ENCODE measurements at places on chromosomes 7 and 10.

GRCh38 chr7:92402920-92403759 is 44.1 kb upstream of the GATAD1 start:
- no peak for DNase-seq

- no peak for DNase-seq
Observed at GRCh38 chr10:30701451-30702173, 72.1 kb upstream of the LYZL2 start.

- DNase-seq: no peak
Observed at GRCh38 chr7:6096581-6096980, 65.4 kb downstream of the ANKRD61 start.

DNA sequence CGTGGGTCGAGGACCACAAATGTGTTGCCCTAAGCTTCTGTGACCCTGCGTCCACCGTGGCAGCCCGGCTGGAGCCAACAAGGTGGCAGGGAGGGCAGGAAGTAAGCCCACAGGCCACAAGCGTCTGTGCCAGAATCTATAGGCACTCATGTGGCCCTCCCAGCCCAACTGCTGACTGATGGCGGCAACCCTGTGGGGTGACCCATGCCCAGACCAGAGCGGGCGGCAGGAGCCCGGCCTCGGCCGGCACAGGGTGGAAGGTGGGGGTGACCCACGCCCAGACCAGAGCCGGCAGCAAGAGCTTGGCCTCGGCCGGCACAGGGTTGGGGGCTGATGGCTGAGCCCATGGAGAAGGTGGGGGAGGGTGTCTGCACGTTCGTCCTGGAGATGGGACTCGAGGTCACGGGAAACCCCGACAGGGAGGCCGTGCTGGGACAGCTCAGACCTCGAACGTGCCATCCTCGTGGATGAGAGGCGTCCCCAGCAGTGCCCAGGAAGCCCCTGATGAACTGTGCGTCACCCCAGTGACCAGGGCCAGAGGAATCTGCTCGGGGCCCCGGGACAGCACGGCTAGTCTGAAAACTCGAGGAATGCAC is 181.0 kb downstream of the ELFN1 start:
- no peak for DNase-seq

- DNase-seq: no peak
Observed at GRCh38 chr7:151157645-151158329, 9.7 kb downstream of the GBX1 start.

DNA sequence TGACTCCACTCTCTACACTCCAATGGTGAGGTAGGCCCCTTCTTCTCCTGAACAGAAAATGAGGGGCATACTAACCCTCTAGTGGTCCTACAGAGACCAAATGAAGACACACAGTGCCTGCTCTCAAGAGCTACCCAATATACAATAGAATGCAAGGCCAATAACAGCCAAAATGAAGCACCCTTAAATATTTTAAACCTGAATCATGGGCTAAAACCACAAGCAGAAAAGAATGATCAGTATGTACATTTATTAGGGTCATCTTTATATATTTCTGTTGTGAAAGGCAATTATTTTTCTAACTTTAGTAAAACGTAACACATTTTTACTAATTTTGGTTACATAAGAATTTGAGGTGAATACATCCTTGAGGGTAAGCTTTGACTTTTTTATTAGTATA is 49.9 kb upstream of the COL1A2 start:
- no peak for DNase-seq

- DNase-seq: no peak
Observed at GRCh38 chr7:50953303-50953702, 170.6 kb upstream of the GRB10 start.

DNA sequence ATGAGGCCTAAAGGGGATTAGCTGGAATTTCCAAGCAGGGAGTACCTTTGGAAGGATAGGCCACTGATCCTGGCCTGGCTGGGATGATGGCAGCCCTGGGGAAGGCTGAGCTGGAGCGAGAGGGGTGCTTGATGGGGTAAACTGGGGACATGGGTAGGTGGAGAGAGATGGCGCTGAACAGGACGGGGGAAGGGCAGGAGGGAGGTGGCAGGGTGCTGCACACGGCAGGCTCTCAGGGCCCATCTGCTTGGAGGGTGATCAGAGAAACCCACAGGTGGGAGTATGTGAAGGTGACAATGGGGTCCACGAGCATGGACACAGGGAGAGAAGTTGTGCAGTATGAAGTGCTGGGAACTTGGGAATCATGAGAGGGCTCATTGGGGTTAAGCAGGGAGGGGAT is 10.3 kb downstream of the MAT1A start:
- no peak for DNase-seq

DNA sequence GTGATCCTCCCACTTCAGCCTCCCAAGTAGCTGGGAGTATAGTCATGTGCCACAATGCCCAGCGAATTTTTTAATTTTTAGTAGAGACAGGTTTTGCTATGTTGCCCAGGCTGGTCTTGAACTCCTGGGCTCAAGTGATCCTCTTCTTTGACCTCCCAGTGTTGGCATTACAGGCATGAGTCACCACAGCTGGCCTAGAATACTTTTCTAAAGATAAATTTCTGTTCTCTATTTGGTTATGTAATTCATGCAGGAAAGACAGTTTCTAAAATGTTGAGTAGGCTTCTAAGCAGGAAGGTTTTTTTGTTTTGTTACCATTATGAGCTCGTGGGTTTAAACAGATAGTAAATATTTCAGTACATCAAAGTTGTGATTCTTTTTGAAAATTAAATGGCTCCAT is 5.0 kb downstream of the RBAK start:
- no peak for DNase-seq

DNA sequence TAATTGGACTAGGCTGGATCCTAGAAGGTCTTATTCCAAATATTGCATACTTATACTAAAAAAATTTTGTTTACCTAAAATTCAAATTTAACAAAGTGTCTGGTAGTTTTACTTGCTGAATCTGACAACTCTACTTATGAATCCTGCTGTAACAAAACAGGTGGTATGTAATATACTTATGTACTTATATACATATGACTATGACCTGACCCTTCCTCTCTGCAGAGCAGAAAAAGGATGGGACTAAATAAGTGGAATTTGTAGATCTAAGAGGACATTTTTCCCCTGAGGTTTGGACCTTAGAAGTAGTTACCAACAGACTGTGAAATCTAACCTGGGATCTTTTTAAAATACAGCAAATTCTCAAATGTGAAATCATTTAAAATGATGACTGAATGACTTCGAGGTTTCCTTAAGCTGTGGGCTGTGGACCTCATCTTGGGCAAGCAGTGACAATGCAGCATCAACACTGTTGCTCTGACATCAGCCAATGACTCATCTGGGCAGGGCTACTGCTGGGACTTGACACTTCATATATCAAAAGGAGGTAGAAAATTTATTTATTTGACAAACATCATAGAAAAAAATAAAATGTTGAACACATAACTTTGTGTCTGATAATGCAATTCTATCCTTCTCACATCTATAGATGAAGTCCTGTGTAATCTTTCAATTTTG is 73.6 kb downstream of the RELN start:
- DNase-seq: no peak

DNA sequence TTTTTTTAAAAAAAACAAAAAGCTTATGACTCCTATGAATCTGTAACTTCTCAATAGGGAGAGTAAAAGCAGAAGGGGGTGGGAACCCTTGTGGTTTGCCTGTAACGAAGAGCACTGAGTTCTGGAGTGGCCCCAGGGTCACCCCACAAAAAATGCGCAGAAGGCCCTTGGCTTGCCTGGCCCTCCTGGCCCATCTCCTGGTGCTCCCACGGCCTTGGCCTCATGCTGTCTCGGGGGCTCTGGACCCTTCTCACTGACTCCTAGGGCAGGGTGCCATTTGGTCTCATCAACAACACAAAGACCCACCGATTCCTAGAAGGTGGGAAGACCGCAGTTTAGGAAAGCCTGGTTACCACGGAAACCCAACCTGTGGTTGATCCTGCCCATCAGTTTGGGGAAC is 40.8 kb downstream of the ZNF467 start:
- DNase-seq: no peak

- no peak for DNase-seq
Observed at GRCh38 chr7:3657206-3657605, 356.2 kb downstream of the SDK1 start.

DNA sequence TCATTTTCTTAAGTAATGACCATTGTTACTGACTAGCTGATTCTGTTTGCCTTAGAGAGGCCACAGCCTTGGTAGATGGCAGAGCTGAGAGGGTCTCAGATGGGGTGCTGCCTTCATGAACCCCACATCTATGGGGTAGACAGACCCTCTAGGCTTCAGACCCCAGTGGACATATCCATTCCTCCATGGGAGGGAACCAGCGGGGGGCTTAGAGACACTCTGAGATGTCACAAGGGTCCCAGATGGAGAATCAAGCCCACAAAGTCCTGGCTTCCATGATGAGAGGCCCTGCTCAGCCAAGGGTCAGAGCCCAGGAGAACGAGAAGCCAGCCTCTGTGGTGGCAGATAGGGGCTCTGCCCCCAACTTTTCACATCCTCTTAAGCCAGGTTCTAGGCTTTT is 408.6 kb downstream of the TCERG1L start:
- DNase-seq: no peak

GRCh38 chr10:97318772-97319651 is at the start of gene FRAT1:
TSS of gene FRAT1 (plus strand) at chr10:97319271. CDS start at chr10:97319454, 183 bp downstream.
- DNase-seq: peak; percentile 68

DNA sequence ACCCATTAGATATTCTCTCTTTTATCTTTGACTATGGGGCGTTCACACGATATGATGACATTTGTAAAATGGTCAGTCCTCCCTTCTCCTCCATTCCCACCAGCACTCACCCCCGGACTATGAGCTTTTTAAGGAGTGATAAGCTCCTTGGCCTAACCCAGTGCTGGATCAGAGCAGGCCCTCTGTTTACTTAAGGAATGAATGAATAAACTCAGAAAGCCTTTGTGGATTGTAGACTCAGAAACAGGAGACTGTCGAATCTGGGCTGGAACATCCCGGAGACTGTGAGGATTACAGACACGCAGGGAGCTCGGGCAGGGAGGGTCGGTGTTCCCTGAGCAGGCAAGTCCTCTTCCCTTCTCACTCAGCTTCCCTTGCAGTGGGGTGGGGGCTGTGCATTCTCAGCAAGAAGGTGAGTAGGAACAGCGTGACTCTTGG is 6.8 kb upstream of the ZCCHC24 start:
- DNase-seq: no peak

DNA sequence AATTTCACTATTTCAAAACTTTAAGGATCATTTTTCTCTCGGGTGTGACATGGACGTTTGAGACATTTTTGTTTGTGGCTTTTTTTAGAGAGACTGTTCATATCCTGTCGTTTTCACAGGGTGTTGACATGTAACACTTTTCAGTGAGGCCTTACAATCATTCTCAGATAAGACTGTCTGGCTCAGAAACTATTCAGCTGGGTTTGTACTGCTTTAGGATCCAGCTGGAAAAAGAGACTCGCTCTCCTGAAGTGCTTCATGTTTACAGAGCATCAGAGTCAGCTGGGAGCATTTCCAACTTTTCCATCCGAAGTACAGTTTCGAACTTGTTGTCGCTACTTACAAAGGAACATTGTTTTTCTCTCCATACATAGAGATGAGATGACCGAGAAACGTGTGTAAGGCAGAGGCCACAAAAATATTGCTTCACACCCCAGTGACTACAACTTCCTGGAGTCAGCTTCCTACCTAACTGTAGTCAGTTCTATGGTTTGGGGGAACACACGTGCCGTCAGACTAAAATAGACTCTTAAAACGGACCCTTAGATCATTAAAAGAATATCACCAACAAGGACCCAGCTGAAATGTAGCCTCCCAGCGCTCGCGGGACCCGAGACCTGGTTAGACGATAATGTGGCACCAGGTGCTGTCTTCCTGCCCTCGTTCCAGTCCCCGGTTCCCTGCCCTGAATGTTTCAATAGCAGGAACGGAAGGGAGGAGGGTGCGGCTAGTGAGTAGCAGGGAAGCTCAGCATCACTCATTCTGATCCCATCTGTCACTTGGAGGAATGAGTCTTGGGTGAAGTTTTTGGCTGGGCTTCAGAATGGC is 78.0 kb downstream of the MKI67 start:
- no peak for DNase-seq

GRCh38 chr10:96587264-96588059 is 650 bp upstream of the TM9SF3 start:
- no peak for DNase-seq

- DNase-seq: no peak
Observed at GRCh38 chr10:53899463-53900160, 901.4 kb downstream of the PCDH15 start.

DNA sequence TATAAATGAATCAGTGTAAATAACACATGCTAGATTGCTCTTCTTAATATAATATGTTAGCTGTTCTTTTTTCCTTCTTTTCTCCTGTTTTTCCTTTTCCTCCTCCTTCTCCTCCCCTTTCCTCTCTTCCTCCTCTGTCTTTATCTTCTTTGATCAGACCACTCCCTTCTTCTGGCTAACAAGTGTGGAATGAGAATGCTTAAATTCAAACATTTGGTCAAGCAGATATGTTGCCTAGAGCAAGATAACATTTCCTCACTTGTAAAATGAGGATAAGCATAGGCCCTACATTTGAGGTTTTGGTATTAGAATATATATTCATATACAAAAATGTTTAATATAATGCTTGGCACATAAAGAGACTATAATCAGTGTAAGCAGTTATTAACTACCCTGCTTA is 299.1 kb downstream of the PCDH15 start:
- DNase-seq: no peak

GRCh38 chr7:91537260-91538152 is 273.3 kb downstream of the FZD1 start:
- no peak for DNase-seq

GRCh38 chr10:110273474-110273873 is 31.2 kb downstream of the SMNDC1 start:
- DNase-seq: peak; percentile 1

- no peak for DNase-seq
Observed at GRCh38 chr10:73746721-73747120, 2.5 kb downstream of the SEC24C start.
